NCI-H1417 treated with DMSO at 0.1 percent for 48 hours (cell line): ENCODE measurements at places on chromosomes 6 and 20.

- peak; percentile 32 for DNase-seq
Observed at GRCh38 chr6:5471637-5472398, 210.5 kb downstream of the FARS2 start.

DNA sequence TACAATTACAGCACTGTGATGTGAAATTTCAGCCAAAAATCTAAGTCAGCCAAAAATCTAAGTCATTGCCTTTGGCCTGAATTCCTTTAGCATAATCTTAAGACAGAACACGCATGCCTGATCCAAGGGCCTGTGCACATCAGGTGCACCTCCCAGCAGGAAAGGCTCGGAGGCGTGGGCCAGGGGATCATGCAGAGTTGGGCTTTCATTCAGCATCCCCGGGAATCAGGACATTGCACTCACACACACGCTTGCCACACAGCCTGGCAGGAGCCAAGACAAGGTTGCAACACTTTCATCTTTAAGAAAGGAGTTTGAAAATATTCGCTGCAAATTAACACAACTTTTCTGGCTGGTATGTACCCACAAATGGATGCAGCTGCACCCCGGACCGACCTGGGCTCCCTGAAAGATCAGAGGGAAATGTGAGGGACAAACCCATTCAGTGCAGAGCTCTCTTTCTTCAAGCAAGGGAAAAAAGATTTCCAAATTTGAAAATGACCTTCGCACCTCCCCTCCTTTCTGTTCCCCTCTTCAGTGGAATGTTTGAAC lies 48.8 kb downstream of the ERMARD start:
- DNase-seq, result no peak

- DNase-seq, result no peak
Observed at GRCh38 chr6:25942561-25943147, 12.2 kb upstream of the SLC17A2 start.

GRCh38 chr20:37384683-37385174 lies 38.8 kb downstream of the SRC start:
- no peak for DNase-seq

- DNase-seq, result no peak
Observed at GRCh38 chr6:130624046-130624445, 203.2 kb upstream of the SMLR1 start.

- no peak for DNase-seq
Observed at GRCh38 chr20:40481743-40482458, 207.1 kb downstream of the MAFB start.

DNA sequence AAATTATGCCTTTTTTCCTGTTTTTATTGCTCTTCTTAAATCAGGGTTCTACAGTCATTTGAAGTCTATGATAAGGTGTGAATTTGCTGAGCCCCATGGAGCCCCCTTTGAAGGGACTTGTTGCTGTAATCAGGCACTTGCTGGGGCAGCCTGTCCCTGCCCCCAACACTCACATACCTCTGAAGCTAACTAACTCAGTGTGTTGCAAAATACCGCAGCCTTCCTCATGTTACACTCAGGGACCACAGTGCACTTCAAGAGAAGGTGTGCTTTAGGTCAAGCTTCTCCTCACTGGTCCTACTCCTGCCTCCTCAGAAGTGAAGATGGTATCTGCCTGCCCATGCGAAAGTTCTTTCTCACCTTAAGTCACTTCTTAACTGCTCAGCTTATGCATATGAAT lies 66.1 kb upstream of the GLP1R start:
- DNase-seq, result no peak
